ENCODE measurements at places on chromosomes 3 and 15. TPM values are rescaled to one million over a fixed set of nuclear protein-coding genes. Genes with fewer than 3 reads are reported as not detected.

GLDN gene
- not detected for polyA plus RNA-seq

CLSTN2 gene
- 0.06 TPM for polyA plus RNA-seq

SOX14 gene
- polyA plus RNA-seq: not detected

AADAC gene
- polyA plus RNA-seq: not detected

ZIC1 gene
- not detected for polyA plus RNA-seq

CACNA2D2 gene
- not detected for polyA plus RNA-seq

DNA sequence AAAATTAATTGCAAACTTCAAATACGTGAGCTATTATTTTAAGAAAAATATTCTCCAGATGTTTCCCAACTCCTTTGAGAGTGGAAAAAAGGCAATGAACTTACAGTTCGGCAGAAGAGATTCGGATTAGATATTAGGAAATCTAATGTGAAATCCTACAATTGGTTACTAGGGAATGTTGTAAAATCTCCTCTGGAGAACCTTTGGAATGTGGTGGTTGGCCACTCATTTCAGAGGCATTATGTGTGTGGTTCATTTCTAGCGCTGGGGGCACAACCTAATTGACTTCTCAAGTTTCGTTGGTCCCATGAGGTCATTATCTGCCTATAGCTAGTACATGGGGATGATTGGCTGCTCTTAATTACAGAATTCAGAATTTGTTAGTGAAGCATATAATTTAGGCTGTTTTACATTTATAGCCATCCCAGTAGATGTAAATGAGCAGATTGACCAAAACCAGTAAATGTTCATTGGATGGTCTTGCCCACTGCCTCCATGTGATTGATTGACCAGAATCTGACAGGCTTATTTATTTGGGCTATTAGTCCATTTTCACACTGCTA is 34.6 kb upstream of the CMSS1 start:
- no peak for DNase-seq

GRCh38 chr3:188468662-188469061 is 314.7 kb downstream of the LPP start:
- no peak for DNase-seq

DNA sequence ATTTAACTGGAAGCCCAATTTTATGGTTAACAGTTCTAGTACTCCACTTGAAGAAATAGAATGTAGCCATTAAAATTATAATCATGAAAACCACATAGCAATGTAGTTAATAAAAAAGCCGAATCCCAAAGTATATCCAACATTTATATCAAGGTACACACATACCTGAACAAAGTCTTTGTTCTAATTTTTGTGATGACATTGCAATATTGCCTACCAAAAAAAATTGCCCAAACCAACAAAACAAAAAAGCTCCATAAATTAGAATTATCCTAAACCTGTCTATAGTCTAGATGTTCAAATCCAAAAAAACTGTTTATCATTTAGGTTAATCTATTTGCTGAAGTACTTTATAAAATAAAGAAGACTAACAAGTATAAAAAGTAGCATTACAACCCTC is 70.8 kb downstream of the CSNK1G1 start:
- DNase-seq: no peak

DNA sequence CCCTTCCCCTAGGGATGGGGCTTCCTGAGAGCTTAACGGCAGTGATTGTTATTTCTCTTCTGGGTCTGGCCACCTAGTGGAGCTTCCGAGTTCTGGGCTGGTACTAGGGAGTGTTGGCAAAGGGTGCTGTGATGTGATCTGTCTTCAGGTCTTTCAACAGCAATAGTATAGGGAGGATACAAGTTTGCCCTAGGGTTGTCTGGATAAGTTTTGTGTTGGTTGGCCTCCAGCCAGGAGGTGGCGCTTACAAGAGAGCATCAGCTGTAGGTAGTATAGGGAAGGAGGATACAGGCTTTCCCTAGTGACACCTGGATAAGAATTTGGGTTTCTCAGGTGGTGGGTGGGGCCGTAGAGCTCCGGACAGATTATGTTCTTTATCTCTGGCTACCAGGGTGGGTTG is 19.2 kb upstream of the CPOX start:
- no peak for DNase-seq

DNA sequence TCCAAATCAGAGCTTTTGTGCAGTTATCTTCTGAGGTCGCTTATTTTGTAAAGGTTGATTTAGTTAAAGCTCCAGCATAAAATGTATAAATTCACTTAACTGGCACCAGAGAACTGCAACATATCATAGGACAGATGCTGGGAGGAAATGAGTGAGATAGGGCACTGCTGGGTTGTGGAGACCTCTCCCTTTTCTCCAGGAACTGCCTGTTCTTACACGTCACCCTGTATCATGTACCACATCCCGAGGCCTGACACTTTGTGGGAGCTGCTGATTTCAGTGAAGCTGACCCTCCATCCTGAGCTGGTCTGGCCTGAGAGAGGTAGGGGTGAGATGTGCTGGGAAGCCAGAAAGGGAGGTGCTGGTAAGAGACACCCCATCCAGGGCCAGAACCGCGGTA is 213.8 kb upstream of the FEZF2 start:
- DNase-seq: peak; percentile 76

DNA sequence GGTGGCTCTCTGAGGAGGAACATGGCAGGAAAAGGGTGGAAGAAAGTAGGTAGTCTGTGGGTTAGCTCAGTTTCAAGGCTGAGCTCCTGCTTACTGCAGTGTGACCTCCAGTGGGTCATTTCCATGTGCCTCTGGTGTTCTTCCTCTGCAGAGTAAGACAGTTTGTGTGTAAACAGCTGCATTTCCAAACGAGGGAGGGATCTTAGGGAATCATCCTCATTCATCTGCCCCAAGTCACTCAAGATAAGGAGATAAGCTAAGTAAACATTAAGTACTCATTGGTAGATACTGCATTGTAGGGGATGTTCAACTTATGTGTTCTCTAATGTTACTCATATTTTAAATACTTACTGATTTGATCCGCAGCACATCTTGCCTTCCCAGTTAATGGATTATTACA is 83.6 kb downstream of the CLSTN2 start:
- no peak for DNase-seq

DNA sequence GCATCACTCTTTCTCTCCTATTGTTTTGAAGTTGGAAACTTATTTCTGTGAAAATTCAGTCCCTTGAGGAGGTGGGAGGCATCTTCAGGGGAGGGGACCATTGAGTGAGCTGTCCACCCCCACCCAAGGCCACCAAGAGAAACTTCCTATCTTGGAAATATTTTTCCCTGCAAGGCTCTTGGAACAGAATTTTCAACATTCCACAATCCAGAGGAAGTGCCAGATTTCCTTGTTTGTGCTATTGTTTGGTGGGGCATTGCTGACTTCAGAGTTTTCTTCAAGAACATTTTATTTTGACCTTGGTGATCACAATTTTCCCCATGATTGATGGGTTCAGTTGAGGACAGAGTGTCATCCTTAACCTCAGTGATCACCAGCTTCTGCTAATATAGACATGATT is 12.0 kb downstream of the DNASE1L3 start:
- no peak for DNase-seq

DNA sequence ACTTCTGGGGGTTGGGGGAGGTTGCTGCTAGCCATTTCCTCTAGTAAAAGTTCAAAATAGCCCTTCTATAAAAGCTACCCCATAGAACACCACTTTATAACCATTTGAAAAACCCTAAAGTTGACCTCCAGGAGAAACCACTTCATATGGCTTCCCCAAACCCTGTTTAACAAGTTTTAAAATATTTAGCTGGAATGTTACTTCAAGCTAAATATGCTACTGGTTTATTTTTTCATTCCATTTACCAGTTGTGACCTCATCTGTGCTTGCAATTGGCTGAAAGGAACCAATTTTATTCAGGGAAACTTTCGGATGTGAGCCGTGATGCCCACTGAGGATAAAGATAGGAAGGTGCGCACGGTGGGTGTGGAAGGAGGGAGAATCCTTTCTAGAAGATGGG is 221.3 kb downstream of the SUCLG2 start:
- no peak for DNase-seq

GRCh38 chr3:51954105-51954504 is 1.1 kb upstream of the GPR62 start:
- DNase-seq: no peak

DNA sequence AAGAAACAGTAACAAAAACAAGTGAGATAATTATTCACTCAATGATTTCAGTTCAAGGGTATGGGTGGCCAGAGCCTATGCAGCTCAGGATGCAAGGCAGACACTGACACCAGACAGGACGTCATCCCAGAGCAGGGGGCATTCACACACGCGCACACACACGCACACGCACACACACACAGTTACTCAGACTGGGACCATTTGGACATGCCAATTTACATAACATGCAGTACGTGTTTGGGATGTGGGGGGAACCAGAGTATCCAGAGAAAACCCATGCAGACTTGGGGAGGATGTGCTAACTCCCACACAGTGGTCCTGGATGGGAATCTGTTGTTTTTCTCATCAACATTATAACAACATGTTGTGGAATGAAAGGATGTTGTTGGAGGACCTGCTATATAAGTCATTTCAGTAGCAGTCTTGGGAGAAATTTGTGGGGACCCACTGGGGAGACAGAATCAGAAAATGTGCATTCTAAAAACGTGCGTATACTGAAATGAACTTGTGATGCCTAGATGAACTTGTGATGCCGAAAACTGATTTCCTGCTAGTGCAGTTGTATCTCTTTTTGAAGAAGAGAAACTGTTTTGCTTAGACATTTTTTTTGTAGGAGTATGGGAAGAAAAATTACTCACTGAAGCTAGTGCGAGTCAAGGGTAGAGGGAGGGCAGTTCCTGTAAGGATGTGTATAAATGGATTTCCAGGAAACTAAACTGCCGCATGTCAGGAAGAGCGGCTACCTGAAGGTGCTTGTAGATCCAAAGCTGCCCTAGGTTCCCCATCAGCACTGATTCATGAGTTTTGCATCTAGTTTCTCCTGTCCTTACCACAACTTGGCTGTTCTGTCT is 25.2 kb downstream of the CD200 start:
- DNase-seq: peak; percentile 6

- no peak for DNase-seq
Measured at GRCh38 chr3:52930748-52931147, 33.4 kb upstream of the STIMATE start.

DNA sequence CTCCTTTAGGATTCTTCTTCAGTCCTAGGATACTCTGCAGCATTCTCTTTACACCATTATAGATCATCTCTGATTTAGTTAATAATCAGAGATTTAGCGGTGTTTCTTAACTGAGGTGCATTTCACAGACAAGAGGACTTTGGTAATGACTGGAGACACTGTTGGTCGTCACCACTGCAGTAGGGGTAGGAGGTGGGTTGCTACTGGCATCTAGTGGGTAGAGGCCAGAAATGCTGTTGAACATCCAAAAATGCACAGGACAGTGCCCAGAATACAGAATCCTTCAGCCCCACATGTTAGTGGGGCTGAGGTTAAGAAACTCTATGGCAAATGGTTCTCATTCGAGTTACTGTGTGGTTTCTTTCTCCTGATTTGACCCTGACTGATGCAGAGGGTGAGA is 80.4 kb upstream of the LMCD1 start:
- no peak for DNase-seq

DNA sequence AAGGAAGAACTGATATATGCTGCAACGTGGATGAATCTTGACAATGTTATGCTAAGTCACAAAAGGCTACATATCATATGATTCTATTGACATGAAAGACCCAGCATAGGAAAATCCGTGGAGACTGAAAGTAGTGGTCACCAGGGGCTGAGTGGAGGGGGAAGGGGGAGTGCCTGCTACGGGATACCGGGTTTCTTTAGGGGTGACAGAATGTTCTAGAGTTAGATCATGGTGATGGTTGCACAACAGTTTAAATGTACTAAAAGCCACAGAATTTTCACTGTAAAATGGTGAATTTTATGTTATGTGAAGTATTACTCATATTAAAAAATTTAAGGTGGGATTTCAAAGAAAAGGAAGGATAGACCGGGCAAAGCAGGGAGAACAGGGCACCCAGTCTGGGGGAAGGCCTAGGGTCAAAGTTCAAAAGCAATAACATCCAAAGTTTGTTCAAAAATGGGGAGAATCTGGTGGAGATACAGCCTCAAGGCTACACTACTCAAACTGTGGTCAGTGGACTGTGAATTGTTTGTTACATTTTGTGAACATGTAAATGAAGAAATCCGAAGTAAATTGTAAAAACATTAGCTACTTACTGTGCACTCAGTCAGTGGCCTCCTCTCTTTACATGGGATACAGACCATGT is 74.2 kb upstream of the FNDC3B start:
- DNase-seq: no peak

DNA sequence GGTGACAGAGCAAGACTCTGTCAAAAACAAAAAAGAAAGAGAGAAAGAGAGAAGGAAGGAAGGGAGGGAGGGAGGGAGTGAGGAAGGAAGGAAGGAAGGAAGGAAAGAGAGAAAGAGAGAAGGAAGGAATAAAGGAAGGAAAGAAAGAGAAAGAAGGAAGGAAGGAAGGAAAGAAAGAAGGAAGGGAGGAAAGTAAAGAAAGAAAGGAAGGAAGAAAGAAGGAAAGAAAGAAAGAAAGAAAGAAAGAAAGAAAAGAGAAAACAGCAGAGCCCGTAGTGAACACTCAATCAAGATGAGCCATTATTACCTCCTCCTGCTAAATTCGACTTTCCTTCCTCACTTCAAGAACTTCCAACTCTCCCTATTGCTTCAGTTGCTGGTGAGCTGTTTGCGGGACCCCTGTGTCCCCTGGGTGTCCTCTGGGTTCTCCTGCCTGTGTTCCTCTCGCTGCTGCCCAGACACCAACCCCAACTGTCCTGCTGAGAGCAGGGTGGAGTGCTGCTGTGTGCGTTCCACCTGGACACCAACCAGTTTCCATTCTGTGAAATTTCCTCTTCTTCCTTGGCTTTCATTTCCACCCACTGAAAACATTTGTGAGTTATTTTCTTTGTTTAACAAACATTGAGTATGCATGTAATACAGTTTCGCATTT is 266.4 kb downstream of the FAM43A start:
- no peak for DNase-seq

- no peak for DNase-seq
Measured at GRCh38 chr3:128397484-128397883, 69.2 kb downstream of the DNAJB8 start.

DNA sequence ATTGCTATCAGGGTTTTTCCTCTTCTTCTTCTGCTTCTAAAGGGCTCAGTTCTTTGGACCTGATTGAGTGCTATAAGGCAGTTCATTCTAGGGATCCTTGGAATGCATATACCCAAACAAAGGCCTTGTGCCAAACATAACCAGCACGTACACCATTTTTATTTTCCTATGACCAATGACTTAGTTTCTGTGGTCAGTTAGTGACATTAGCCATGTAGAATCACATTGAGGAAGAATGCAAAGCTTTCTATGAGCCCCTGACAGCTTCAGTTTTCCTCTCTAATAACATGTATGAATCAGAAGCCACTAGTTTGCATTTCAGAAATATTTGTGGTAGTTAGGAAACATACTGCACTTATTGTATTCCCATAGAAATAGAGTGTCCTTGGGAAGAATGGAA is 240.0 kb downstream of the THRB start:
- DNase-seq: peak; percentile 70

GRCh38 chr15:76197703-76198455 is 113.4 kb downstream of the ETFA start:
- no peak for DNase-seq

GRCh38 chr3:190192739-190193138 is 72.0 kb upstream of the P3H2 start:
- DNase-seq: no peak

- no peak for DNase-seq
Measured at GRCh38 chr15:66677336-66677735, 24.7 kb upstream of the SMAD6 start.

Measured in foreskin keratinocyte (primary cell).